Sigmoid colon (tissue), 7 donors: ENCODE measurements at places on chromosomes 11 and 22. TPM values are rescaled to one million over a fixed set of nuclear protein-coding genes. Genes with fewer than 3 reads are reported as not detected.

GRCh38 chr22:48746789-48747425 is 1080.8 kb downstream of the BRD1 start:
- DNase-seq = peak; percentile 38
- no peaks in the 10 kb centered on the region for H3K4me1 ChIP-seq

DNA sequence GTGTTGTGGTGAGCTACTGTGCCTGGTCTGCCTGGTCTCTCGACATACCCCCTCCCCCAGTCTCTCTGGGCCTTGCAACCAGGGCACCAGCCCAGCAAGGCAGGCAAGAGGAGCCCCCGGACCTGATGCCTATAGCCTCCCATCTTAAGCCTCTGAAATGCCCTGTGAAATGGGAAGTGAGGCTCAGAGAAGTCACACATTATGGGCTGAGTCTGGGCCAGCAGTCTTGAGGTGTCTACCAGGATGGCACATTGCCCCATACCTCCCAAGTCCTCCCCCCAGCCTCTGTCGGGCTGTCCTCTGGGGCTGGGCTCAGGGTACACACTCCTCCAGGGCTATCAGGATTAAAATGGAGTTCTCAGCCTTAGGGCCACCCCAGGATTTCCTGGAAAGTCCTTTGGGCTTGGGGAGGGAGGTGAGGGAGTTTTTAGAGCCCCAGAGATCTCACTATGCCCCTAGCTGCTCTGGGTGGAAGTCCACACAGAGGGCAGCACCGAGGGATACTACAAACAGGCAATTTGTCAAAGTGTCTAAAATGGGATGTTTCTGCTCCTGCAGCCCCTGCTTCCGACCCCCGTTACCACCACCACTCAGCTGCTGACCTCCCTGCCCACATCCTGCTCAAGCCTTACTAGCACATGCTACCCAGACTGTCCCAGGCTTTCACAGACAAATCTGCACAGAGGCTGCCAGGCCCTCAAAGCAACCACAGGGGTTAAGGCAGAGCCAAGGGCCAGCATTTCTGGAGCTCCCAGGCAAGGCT is 3.1 kb upstream of the SH3BP1 start:
- peaks cover 7% of the 10 kb centered on the region for H3K27me3 ChIP-seq
- peaks cover 48% of the 10 kb centered on the region for H3K4me1 ChIP-seq
- no peak overlapping the region for H3K4me3 ChIP-seq
- no peak for DNase-seq
- H3K27ac ChIP-seq = no peak overlapping the region

DNA sequence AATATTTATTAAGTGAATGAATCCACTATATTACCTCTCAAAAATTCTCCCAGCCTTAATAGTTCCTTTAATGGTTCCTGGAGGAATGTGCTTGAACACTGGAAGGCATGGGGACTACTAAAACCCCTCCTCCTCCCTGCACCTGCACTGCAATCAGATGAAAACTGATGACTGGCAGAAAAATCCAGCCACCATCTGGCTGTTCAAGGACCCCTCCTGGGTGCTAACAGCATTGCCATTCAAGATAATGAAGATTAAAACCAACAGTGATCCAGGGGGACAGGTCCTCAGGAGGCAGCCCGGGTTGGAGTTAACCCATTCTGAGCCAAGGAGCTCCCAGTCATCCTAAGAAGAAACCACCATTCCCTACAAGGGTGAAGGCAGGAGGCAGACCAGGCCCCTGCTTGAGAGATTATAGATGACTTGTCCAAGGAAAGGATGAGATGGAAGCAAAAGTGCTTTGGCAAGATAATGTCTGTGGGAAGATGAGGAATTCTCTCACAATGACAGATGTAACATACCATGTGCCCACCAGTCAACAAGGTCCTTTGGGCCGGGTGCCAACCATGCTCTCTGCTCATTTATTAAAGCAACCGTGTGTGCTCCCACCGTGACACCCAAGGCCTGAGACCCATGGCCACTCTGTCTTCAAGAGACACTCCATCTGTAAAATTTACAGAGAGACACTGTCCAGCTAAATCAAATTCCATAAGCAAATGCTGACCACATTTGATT is 90.6 kb downstream of the LARGE1 start:
- no peak overlapping the region for H3K27ac ChIP-seq
- H3K36me3 ChIP-seq = no peaks in the 10 kb centered on the region
- H3K27me3 ChIP-seq = no peaks in the 10 kb centered on the region
- no peak for DNase-seq

DNA sequence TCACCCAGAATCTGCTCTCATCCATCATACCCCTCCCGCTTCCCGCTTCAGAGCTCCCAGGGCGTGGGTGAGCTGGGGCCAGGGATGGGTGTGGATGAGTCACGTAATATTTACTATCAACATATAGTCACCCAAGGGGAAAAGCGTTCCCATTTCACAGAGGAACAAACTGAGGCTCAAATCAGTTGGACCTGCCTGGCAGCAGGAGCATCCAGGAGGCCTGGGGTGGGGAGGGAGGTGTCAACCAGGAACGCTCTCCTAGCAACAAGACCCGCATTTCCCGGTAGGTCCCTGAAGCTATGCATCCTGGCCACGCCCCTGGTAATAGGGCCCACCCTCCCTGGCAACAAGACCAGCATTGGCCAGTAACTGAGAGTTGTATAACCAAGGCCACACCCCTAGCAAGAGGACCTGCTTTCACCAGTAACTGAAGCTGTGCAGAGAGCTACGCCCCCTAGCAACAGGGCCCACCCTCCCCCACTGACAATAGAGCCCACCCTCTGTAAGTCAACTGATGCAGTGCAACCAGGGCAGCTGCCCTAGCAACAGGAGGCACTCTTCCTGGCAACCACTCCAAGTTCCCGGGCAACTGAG is 32.7 kb upstream of the TXNRD2 start:
- H3K27me3 ChIP-seq = no peaks in the 10 kb centered on the region
- H3K36me3 ChIP-seq = peaks cover 54% of the 10 kb centered on the region
- H3K4me1 ChIP-seq = peaks cover 19% of the 10 kb centered on the region

OAF gene
- 42.1 TPM for total RNA-seq

PGAP2 gene
- total RNA-seq = 4.3 TPM

NCF4 gene
- 14.7 TPM for total RNA-seq

HSPB2 gene
- 0.83 TPM for total RNA-seq
